Activated T-cell treated with anti-CD3 and anti-CD28 coated beads for 4 hours (primary cell): ENCODE measurements at places on chromosomes 1 and 21.
A peak's percentile ranks its signal among the peaks of the same experiment; 100 is the strongest.

DNA sequence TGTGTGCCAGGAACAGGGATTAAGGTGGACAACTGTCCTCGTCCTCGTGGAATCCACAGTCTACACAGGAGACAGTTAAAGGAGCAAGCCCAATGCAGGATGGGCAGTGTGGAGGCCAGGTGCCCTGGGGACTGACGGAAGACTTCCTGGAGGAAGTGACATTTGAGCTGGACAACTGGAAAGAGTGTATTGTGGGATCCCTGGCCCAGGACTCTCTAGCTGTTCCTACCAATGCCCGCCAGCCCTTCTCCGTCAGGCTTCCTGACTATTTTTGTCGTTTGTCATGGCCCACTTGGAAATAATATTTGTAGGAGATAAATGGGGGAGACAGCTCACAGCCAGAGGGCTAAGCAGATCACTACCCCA, 235.3 kb downstream of the TOMM20 start:
- no peak for DNase-seq

GRCh38 chr1:211353562-211354212, 27.1 kb downstream of the TRAF5 start:
- DNase-seq = no peak

DNA sequence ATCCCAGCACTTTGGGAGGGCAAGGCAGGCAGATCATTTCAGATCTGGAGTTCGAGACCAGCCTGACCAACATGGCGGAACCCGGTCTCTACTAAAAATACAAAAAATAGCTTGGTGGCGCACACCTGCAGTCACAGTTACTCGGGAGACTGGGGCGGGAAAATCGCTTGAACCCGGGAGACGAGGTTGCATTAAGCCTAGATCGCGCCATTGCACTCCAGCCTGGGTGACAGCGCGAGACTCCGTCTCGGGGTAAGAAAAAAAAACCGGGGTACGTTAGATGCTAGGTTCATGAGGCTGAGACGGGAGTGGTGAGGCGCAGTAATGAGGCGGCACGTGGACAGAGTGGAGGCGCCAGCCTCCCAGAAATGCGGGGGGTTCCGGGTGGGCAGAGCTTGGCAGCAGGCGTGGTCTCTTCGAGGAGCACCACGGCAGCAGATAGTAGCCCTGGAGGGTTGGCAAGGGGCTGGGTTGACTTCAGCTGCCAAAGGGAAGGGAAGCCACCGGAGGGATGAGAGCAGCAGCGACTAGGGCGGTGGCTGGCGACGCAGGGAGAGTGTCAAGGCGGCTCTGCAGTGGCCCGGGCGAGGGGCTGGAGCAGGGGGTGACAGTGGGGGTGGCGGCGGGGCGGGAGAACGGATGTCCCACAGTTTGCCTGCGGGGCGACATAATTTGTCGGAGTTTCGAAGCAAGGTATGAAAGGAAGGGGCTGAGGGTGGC, 832 bp downstream of the MRPL20 start:
- DNase-seq = no peak

- peak; percentile 59 for DNase-seq
Measured at GRCh38 chr1:209768354-209768774, 12.5 kb downstream of the TRAF3IP3 start.
